NCI-H1092 (cell line): ENCODE measurements at places on chromosomes 12 and 14.

DNA sequence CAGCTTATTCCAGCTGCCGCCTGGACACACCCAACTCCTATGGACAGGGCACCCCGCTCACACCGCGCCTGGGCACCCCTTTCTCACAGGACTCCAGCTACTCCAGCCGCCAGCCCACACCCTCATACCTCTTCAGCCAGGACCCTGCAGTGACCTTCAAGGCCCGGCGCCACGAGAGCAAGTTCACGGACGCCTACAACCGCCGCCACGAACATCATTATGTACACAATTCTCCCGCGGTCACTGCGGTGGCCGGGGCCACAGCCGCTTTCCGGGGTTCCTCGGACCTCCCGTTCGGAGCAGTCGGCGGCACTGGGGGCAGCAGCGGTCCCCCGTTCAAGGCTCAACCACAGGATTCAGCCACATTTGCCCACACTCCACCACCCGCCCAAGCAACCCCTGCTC lies 5.9 kb downstream of the SETD1B start:
- no peak for DNase-seq

DNA sequence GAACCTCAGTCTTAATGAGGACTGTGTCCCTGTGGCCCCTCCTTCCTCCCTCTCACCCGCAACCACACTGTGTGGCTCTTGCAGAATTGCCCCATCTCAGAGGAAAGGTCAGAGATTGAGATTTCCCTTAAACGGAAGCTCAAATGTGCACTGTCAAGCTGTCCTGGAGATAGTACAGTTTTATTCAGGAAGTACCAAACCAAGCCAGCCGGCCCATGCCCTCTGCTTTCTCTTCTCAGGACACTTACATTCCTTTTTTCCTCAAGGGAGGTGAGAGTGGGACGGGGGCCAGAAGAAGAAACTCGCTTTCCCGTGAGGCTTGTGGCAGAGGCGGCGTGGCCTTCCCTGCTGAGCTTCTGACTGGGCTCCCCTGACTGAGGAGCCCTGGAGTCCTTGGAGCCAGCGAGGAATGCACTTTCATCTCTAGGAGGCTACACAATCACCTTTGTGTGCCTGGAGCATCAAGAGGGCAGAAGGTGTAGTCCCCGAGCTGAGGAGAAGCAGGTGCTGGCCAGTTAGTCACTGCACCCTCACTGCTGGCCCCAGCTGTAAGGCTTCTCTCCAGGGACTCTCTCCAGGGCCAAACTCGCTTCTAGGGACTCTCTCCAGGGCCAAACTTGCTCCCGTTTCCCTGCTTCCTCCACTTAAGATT lies 24.1 kb upstream of the ATP2A2 start:
- no peak for DNase-seq

DNA sequence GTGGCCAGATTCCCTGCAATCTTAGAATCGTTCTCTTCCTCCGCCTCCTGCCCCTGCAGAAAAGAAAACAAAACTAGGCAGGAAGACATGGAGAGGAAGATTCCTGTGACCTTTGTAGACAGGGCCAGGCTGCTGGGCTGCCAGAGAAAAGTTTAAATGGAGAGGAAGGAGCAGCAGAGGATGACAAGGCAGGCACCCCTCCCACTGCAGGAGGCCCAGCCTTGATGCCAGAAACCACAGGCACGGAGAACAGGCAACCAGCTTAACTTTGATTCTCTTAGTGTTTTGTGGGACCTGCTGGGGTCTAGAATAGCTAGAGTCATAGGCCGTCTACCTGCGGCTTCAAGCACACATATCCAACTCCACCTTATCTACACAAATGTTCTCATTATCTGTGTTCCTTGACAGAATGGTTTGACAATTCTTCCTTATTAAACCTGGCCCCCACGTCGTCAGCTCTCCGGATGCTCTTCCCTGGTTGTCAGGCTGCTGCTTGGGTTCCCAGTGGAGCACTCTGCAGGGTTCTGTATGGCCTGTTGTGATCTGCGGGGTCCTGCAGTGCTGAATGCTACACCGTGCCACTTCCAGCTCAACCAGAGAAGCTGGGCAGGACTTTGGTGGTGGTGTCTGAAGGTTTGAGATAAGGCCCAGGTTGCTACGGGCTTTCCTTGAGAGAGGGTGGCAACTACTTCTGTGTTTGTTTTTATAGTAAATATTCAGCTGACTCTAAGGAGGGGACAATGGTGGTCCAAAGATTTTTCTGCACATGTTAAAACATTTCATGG lies 609.5 kb downstream of the AACS start:
- no peak for DNase-seq

GRCh38 chr12:43362910-43363694 lies 188.9 kb downstream of the ADAMTS20 start:
- no peak for DNase-seq

DNA sequence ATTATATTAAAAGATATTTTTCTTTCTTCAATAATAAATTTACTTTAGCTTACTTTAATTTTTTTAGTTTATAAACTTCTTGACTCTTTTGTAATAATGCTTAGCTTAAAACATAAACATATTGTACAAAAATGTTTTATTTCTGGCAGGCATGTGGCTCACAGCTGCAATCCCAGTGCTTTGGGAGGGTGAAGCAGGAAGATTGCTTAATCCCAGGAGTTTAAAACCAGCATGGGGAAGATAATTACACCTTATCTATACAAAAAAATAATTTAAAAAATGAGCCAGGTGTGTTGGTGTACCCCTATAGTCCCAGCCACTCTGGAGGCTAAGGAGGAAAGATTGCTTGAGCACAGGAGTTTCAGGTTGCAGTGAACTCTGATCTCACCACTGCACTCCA lies 120.7 kb downstream of the GPHN start:
- no peak for DNase-seq

- no peak for DNase-seq
Measured at GRCh38 chr14:85572845-85573244, 42.9 kb downstream of the FLRT2 start.

- DNase-seq: no peak
Measured at GRCh38 chr12:85741046-85741445, 95.2 kb downstream of the RASSF9 start.

GRCh38 chr12:115949675-115950074 lies 327.8 kb downstream of the MED13L start:
- DNase-seq: no peak

DNA sequence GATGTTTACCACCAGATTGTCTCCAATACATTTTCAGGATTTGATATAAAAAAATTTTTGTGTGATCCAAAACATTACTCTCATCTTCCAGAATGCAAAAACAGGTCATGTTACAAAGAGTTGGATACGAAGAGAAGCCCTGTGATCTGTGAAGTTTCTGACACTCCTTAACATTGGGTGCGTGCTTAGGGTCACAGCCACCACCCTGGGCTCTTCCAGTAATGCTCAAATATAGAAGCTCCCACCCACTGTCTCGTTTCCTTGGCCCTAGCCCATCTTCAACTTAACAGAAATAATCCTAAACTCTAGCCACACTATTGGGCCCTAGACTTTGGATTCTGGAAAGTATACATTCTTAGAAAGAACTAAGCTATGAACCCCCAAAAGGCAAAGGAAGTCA lies 32.9 kb upstream of the HSP90B1 start:
- DNase-seq: no peak

- DNase-seq: no peak
Measured at GRCh38 chr12:120999191-121000120, 16.8 kb downstream of the C12orf43 start.
